Muscle of back (tissue), 13 donors: ENCODE measurements at places on chromosomes 6 and 20. TPM values are rescaled to one million over a fixed set of nuclear protein-coding genes. Genes with fewer than 3 reads are reported as not detected.

The TFAP2A gene
- polyA plus RNA-seq: 0.32 TPM

The ARFGEF3 gene
- polyA plus RNA-seq: 1.6 TPM

The CCDC170 gene
- 0.50 TPM for polyA plus RNA-seq

The PREX1 gene
- 25.9 TPM for polyA plus RNA-seq

The TFAP2D gene
- not detected for polyA plus RNA-seq

GRCh38 chr6:21559238-21559637 lies 34.3 kb upstream of the SOX4 start:
- no peak for DNase-seq

- no peak for DNase-seq
Observed at GRCh38 chr20:18567739-18568091, 483 bp downstream of the SMIM26 start.

DNA sequence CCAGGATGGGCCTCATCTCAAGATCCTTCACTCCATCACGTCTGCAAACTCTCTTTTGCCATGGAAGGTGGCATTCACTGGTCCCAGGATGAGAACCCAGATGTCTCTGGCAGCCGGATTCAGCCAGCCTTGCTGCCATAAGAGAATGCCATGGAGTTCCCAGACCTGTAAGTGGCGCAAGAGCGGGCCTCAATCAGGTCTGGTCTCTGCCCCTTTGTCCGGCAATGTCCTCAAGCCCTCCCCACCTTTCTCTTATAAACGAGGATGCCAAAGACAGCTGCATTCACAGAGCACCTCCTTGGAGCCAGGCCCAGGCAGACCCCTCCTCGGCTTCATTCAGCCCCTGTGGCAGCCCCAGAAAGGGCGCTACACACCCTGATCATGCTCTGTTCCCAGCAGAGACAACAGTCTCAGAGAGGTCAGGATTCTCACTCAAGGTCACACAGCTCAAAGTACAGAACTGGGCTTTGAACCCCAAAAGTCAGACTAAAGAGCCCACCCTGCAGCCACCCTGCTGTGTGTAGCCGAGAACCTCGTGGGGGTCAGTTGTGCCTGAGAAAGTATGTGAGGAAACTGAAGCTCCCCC lies 263.7 kb downstream of the TAF4 start:
- DNase-seq: no peak

DNA sequence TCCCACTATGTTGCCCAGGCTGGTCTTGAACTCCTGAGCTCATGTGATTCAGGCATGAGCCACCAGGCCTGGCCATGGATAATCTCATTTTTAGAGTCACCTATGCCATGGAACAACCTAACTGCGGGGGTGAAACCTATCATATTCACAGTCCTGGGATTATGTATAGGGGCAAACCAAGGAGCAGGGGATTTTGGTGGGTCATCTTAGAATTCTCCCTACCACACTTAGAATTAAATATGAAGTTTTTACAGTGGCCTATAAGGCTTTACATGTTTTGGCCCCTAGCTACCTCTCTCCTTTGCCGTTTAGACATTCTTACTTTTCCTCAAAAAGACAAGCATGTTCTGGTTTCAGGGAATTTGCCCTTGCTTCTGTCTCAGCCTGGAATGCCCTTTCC lies 20.6 kb upstream of the VEGFA start:
- no peak for DNase-seq

- peak; percentile 15 for DNase-seq
Observed at GRCh38 chr6:5302995-5303622, 41.8 kb downstream of the FARS2 start.

DNA sequence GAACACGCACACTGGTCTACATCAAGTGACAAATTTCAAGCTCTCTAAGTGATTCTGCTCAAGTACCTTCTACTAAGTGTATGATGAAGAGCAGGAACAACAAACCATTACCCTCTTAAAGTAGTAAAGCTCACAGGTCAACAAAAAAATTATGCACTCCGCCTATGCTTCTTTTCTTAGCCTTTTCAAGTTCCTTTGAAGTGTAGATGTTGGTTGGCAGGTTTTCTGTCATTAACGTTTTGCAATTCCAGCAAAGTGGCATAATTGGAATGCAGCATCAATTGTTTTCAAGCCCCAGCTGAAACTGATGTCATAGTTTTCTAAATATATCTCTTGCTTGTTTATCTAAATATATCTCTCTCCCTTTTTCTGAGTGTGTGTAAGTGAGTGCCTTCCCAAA lies 396.9 kb upstream of the EYS start:
- peak; percentile 5 for DNase-seq

DNA sequence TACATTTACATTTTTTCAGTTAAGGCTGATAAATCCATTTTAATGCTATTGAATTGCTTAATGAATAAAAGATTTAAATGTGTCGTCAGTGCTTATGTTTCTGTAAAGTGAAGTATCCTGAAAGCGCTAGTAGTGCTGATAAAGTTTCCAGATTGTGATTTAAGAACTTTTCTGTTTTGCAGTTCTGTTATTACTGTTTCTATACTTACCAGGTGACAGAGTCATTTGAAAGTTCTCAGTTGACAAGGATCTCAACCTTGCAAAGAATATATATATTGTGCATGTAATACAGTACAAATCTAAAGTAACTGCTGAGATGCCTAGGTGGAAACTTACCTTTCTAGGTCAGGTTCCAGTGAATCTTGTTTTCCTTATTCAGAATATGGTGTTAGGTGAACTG lies 201.8 kb downstream of the ARID1B start:
- DNase-seq: no peak

GRCh38 chr6:107401573-107401972 lies 57.8 kb downstream of the PDSS2 start:
- DNase-seq: no peak
